ENCODE measurements at places on chromosomes 5 and 9.

GRCh38 chr9:135925496-135926133, 18.3 kb upstream of the CAMSAP1 start:
- peak; percentile 74 for DNase-seq

DNA sequence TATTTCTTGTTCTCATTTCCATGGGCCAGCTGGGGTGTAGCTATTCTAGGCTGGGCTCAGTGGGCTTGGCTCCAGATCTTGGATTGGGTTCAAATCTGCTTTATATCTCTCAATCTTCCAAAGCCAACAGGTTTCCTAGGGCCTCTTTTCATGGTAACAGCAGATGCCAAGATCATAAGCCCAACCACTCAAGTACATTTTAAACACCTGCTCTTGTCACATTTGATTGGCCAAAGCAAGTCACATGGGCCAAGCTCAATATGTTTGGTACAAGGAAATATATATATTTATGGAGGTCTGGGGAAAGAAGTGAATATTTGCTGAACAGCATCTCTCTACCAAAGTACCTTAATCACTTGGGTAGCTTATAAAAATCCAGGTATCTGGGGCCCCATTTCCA, 49.5 kb downstream of the MRRF start:
- no peak for DNase-seq

DNA sequence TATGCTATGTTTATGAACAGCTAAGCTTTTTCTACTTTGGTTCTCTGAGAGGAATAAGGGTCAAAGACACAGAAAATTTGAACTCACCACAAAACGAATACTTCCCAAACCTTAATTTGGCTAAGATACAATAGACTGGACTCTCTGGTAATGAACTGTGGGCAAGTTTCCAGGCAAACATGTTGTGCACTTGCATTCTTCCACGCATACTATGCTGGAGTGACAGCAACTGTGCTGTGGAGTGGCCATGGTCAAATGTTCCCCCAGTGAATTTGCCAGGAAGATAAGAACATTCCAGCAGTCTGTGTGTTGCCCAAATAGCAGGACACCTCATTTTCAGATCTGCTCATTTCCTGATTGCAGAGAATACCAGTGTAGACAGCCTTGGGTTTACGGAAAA, 275.3 kb upstream of the IL12B start:
- DNase-seq: no peak

DNA sequence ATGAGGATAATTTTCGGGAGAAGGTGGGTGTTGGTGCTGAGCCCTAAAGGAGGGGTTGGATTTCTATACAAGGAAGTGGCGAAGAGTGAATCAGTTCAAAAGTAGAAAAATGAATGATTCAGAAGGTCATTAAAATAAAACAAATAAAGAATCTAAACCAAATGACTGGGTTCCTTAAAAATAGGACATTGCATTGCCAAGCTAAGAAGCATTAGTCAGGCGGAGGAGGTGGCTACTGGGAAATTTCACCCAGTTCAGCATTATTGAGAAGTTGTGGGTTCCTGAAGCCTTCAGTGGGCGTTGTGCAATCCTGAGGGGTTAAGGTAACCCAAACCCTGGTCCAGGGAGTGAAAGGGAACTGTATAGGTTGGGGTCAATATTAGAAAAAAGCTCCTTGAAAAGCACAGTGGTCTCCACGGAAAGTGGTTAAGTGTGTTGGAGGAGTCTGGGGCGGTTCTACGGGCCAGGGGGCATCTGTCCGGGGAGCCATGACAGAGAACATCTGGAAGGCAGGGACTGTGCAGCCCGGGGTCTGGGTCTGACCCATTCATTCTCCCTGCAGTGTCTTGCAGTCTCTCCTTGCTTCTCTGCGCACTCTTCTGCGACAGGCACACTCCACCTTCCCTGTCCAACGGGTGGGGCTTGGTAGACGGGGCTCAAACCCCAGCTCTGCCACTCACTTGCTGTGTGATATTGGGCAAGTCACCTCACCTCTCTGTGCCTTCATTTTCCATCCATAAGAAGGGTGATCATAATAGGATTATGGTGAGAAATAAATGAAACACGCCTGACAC, 27.6 kb upstream of the DUSP1 start:
- DNase-seq: no peak

- DNase-seq: no peak
These were observed 619.8 kb downstream of the HINT1 start for GRCh38 chr5:130545291-130545690.

- DNase-seq: no peak
These were observed 215.4 kb downstream of the GLIS3 start for GRCh38 chr9:4084435-4084818.

DNA sequence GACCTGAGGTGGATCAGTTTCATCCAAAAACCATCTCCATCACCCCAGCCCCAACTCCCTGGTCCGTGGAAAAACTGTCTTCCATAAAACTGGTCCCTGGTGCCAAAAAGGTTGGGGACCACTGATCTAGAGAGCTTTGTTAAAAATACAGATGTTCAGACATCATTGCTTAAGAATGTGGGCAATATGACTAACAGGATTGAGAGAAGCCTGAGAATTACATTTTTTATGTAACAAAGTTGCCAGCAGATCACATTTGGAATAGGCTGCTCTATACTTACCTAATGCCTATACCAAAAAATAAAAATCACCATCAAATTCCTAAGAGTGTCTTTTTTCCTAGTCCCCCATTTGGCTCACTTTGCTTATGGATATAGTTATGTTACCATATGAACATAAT, 143.3 kb downstream of the RAPGEF6 start:
- no peak for DNase-seq

Data from stimulated activated CD8-positive, alpha-beta memory T cell treated with anti-CD3 and anti-CD28 coated beads, Interleukin-2, amount 100 ng/mL, for 48 hours (primary cell).